ENCODE measurements at places on chromosomes 13 and 19.
A peak's percentile ranks its signal among the peaks of the same experiment; 100 is the strongest.

GRCh38 chr19:4491446-4491845, 19.3 kb downstream of the HDGFL2 start:
- no peak for DNase-seq

GRCh38 chr13:95298971-95299621, 2.2 kb downstream of the ABCC4 start:
- peak; percentile 57 for DNase-seq

DNA sequence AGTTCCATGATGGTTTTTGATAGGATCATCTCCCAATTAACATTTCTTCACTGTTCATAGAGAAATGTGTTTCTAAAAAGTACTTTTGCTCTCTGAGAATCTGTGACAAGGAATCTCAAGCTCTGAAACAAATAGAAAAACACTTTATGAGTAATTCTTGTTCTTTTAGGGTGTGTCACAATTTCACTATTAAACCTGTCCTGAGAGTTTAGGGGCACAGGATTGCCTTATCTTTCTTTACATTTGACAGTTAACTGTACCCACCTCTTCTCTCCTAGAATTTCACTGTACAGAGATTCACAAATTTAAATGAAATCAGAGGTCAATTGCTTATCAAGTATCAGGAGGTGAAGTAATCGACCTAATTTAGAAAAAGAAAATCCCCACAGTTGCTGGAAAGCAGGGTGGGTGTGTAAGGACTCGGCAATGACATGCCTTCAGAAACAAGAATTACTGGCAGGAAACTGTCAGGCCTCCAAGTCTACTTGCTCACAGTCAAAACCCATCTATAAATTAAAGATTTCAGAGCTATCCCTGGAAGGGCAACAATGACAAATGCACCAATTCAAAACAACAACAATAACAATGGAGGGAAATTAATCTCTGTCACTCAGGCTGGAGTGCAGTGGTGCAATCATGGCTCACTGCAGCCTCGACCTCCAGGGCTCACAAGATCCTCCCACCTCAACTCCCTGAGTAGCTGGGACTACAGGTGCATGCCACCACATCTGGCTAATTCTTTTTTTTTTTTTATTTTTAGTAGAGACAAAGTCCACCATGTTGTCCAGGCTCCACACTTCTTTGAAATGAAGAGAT, 250.2 kb downstream of the ABCC4 start:
- DNase-seq: no peak

- DNase-seq: no peak
These were observed 8.6 kb downstream of the PLPPR2 start for GRCh38 chr19:11363881-11364280.

DNA sequence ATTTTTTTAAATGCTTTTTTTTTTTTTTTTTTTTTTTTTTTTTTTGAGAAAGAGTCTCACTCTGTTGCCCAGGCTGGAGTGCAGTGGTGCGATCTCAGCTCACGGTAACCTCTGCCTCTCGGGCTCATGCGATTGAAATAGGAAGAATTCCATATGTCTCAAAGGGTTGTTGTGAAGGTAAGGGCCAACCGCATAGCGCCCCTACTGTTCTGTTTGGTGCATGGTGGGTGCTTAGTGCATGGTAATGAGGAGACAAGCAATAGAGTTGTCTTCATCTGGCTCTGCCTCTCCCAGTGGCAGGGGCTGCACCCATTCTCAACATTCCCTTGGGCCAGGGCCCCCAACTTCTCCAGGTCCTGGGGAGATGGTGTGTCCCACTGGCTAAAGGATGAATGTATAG, 68.7 kb downstream of the RASL11A start:
- DNase-seq: no peak

GRCh38 chr13:97139691-97140090, 82.4 kb upstream of the MBNL2 start:
- DNase-seq: no peak

- DNase-seq: no peak
These were observed 150.2 kb downstream of the UQCRFS1 start for GRCh38 chr19:29062475-29063435.

DNA sequence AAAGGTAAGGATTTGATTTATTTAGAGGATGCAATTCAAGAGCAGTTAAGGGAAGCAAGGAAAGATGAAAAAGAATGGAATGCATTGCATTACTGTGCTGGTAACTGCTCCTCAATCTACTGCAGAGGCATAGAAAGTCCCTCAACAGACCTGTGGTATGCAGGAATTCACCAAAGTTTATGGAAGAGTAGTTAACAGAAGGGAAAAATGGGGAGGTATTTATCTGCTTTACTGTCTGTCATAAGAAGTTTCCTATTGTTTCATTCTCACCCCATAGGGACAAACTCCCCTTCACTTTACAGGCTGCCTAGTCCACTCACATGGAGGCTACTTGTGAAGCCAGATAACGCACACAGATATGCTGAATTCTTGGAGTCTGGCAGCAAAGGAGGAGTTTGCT, 354.9 kb upstream of the SPRY2 start:
- peak; percentile 1 for DNase-seq

DNA sequence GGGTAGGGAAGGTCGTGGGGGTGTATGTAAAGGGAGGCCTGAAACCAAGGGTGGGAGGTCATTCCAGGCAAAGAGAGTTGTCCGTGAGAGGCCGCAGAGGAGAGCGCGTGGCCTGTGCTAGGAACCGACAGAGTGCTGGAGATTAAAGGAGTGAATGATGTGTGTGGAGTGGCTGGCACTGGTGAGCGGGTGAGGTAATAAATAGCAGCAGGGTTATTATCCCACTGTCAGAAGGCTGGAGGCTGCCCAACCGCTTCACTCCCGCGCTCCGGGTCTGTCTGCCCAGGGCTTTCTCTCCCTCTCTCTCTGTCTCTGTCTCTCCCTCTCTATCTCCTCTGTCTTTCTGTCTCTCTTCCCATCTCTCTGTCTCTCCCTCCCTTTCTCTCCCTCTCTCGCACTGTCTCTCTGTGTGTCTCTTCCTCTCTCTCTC, 17.4 kb downstream of the ZNF579 start:
- DNase-seq: peak; percentile 81

GRCh38 chr19:51071095-51071405, 6.2 kb upstream of the KLK13 start:
- no peak for DNase-seq

GRCh38 chr13:102628559-102628958, 31.8 kb downstream of the TPP2 start:
- DNase-seq: no peak

GRCh38 chr13:44249431-44249836, 124.2 kb upstream of the SERP2 start:
- peak; percentile 83 for DNase-seq

DNA sequence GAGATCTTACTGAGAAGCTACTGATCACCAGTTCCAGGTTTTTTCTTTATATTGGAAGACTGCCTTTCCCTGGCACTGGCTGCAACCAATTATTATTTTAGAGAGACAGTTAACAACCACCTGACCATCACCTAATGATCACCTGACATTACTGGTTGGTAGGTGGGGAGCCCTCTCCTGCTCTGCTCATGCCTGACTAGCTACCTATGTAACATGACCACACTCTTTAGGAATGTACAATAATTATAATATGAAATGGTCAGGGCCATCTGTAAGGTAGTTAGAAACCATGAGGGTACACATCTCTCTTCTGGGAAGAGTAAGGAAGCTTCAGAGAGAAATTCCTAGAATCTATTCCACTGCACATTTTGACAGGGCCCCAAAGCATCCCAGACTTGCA, 59.0 kb upstream of the SCEL start:
- no peak for DNase-seq

GRCh38 chr13:83298617-83299016, 583.7 kb downstream of the SLITRK1 start:
- DNase-seq: no peak

DNA sequence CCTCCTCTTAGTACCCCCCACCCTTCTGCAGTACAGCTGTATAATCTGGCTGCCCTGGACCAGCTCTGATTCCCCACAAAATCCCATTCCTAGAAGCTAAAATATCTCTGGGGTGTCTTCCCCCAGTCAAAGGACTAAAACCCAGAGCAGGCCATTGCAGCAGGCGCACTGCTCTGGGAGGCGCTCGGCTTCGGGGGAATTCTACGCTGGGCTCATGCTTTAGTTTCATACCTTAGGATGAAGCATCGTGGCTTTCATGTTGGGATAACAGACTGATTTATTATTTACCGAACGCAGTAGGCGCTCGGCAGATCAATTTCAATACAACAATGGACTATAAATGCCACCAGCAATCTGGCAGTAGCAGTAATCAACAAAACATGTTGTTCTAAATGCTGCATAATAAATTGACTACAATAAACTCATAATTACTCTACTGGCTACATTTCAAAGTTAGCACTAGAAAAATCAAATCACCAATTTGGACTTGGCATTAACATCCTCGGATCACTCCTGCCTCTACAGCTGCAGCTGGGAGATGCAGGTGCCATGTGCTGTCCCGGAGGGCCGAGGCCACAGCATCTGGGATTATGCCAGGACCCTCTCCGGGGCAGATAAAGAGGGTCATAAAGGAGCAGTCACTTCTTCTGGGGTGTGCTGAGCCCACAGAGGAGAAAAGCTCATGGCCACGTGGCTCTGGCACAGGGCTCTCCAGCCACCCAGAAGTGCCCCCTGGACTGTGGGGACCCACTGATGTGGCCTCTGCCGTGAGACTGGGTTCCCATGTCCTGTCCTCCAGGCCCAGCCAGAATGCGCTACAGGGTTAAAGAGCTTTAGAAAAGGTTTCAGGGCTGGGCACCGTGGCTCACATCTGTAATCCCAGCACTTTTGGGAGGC, 35.3 kb downstream of the CEBPG start:
- no peak for DNase-seq

DNA sequence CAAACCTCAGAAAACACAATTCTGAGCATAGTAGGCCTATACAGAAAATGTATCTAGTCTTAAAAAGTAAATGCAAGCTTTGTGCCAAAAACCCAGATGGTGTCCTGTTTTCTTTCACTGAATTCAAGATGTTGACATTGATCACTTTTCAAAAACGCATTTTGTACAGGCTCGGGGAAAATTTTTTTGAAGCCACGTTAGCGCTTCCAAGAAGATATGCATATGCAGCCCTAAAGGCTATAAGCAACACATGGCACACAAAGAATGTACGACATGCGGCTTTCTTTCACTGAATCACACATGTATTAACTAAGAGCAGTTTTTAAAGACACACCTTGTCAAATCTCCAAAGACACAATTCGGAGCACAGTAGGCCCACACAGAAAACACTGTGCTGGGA, 115.4 kb downstream of the MRPL57 start:
- no peak for DNase-seq

- DNase-seq: no peak
These were observed 31.9 kb downstream of the ZNF726 start for GRCh38 chr19:23946569-23946968.

GRCh38 chr13:99905224-99905623, 66.3 kb downstream of the ZIC5 start:
- DNase-seq: no peak

- DNase-seq: no peak
These were observed 38.3 kb downstream of the ZIC2 start for GRCh38 chr13:100019780-100020356.

- no peak for DNase-seq
These were observed 46.5 kb downstream of the DNAJC3 start for GRCh38 chr13:95723438-95723837.

- DNase-seq: peak; percentile 84
These were observed 19.5 kb downstream of the PRKD2 start for GRCh38 chr19:46697204-46697960.

DNA sequence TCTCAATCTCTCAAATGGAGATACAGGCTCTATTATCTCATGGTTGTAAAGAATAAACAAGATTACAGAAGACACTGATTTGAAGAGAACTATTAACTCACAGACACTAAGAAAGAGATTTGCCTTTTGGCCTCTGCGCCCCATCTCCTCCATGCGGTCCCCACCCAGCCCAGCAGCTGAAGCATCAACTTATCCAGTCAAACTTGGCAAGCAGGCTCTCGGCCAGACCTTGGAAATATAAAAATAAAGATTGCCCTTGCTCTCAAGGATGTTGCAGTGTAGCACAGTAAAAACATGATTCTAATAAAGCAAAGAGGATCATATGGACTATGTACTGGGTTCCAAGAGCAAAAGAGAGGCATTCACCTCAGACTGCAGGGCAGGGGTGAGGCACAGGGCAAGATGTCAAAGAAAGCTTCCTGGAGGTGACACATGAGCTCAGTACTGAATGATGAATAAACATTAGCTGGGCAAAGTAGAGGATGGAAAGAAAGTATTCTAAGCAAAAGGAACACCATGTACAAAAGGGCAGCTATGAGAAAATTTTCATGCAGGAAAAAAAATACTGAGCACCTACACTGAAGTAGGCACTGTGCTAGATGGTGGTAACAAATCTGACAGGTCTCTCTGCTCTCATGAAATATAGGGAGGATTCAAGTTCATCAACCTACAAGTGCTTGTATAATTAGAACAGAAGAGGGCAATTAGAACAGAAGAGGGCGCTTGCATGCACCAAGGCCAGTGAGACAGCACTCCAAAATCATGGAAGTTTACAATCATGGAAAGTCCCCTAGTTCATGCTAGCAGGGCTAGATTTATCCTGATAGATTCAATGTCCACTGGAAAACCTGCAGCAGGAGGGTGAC, 85.0 kb downstream of the SACS start:
- no peak for DNase-seq

DNA sequence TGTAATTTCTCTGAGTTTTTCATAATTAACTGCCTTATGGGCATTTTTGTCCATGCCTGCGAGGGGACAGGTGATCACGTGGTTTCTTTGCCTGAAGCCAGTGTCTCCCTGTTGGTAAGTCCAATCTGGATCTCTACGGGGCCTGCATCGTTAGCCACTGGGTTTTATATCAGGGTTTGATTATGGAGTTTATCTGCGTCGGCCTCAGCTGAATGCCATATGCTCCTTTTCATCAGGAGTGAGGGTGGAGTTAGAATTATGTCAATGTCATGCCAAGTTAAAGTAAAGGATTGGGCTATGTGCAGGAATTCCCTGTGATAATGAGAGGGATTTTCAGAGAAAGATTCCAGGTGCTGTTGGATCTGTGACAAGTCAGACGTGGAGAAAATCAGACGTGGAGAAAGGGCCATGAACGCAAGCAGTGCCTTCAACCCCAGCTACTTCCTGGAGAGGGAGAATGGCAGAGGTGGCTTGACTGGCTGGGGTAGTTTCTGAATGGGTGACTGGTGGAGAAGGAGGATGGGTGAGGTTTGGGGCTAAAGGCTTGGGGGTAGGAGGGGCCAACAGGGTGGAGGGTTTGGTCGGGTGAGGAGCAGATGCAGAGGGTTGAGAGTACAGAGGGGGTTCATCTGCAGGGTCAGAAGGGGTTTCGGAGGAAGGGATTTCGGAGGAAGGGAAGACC, 24.3 kb downstream of the TMEM255B start:
- DNase-seq: no peak

GRCh38 chr13:104008075-104008474, 941.9 kb upstream of the SLC10A2 start:
- DNase-seq: no peak

DNA sequence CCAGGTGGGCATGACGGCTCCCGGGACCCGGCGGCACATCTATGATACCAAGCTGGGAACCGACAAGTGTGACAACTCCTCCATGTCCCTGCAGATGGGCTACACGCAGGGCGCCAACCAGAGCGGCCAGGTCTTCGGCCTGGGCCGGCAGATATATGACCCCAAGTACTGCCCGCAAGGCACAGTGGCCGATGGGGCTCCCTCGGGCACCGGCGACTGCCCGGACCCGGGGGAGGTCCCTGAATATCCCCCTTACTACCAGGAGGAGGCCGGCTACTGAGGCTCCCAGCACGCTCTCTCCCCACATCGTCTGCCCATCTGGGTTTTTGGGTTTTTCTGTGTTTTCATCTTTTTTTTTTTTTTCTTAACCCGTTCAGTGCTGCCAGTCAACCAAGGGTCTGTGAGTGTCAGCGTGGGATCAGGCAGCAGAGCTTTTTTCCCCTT, 2.3 kb upstream of the ABCA7 start:
- DNase-seq: no peak

GRCh38 chr19:17755443-17755890, 4.2 kb downstream of the FCHO1 start:
- no peak for DNase-seq
